ENCODE measurements at places on chromosomes 6 and 20.

GRCh38 chr6:106745824-106746582, 116.6 kb downstream of the QRSL1 start:
- H3K4me3 ChIP-seq, result no peak overlapping the region
- no peak for DNase-seq

DNA sequence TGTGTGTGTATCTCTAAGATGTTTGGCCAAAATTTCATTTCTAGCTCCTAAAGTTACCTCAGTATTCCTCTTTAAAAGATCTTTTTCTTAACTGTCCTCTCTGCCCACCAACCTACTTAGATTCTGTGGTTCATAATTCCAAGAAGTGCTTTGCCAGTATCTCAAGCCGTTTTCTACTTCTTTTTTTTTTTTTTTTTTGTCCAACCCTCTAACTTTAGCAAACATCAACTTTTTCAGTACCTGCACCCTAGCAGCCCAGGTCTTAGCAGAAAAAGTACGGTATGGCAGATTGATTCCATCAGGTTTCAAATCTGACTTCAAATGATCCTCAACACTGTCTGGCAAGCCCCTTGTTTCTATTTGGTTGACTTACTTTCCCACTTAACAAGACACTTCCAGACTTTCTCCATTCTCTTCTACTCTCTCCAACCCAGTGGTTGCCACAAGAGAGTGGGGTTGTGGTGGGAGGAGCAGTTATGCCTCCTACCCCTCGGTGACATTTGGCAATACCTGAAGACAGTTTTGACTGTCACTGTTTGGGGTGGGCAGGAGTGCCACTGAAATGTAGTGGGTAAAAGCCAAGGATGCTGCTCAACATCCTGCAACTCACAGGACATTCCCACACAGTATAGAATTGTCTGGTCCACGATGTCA, 10.8 kb upstream of the MAN1A1 start:
- DNase-seq, result no peak
- no peak overlapping the region for H3K4me3 ChIP-seq
- H3K27me3 ChIP-seq, result no peaks in the 10 kb centered on the region
- H3K36me3 ChIP-seq, result no peaks in the 10 kb centered on the region
- H3K4me1 ChIP-seq, result no peaks in the 10 kb centered on the region

GRCh38 chr6:145904391-145904790, 59.8 kb downstream of the SHPRH start:
- no peak for DNase-seq
- H3K27me3 ChIP-seq, result no peaks in the 10 kb centered on the region
- no peaks in the 10 kb centered on the region for H3K36me3 ChIP-seq
- no peaks in the 10 kb centered on the region for H3K4me1 ChIP-seq
- H3K27ac ChIP-seq, result no peak overlapping the region
- no peak overlapping the region for H3K4me3 ChIP-seq

DNA sequence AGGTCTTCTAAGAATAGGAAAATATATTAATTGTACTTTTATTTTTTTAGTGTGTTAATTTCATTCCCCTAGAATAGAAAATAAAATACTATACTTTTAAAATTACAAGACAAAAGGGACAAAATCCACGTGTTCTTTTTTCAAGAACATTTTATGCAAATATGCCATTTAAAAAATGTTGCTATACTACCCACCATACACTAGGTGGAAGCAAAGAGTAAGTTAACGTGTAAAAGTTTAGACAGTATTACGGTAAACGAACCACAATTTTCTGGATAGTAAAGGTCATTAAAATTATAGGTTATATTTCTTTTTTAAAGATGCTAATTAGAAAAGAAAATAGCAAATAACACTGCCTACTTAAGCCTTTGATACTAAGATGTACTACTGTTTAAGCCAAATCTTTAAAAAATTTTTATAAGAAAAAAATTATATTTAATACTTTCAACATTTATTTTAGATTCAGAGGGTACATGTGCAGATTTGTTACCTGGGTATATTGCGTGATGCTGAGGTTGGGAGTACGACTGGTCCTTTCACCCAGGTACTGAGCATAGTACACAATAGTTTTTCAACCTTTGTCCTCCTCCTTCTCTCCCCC, 287.6 kb downstream of the PHF3 start:
- H3K4me3 ChIP-seq, result no peak overlapping the region
- no peak overlapping the region for H3K27ac ChIP-seq
- no peaks in the 10 kb centered on the region for H3K4me1 ChIP-seq
- DNase-seq, result no peak
- no peaks in the 10 kb centered on the region for H3K36me3 ChIP-seq

DNA sequence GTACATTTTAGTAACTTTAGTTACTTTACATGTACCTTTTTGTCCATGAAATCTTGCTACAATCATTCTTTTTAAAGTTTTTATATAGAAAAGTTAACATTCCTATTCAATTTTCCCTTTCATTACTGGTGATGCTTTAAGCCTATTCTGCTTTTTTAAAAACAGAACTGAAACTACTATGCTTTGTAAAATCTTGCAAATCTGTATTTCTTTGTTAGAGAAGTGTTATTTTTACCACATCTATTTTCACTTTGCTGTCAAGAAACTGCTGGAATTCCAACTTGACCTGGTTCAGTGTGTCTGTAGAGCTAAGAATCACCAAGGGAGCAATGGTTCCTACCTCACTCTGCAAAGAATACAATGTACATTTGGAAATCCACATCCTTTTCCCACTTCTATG, 21.8 kb upstream of the SAMD5 start:
- H3K27ac ChIP-seq, result no peak overlapping the region
- no peaks in the 10 kb centered on the region for H3K4me1 ChIP-seq
- H3K4me3 ChIP-seq, result no peak overlapping the region
- no peak for DNase-seq
- H3K27me3 ChIP-seq, result no peaks in the 10 kb centered on the region
